ENCODE measurements at places on chromosomes 13 and 19. TPM values are rescaled to one million over a fixed set of nuclear protein-coding genes. Genes with fewer than 3 reads are reported as not detected.

Gene NLRP11
- not detected for total RNA-seq

GRCh38 chr13:75675421-75675820, 39.3 kb downstream of the LMO7 start:
- H3K27me3 ChIP-seq: no peaks in the 10 kb centered on the region
- H3K4me3 ChIP-seq: peak overlapping the region; percentile 79
- H3K36me3 ChIP-seq: peaks cover 10% of the 10 kb centered on the region
- H3K27ac ChIP-seq: peak overlapping the region; percentile 93
- DNase-seq: peak; percentile 20
- peaks cover 8% of the 10 kb centered on the region for H3K4me1 ChIP-seq

GRCh38 chr13:81048026-81048461, 707.1 kb upstream of the SPRY2 start:
- H3K36me3 ChIP-seq: no peaks in the 10 kb centered on the region
- H3K27ac ChIP-seq: no peak overlapping the region
- no peaks in the 10 kb centered on the region for H3K4me1 ChIP-seq
- no peak overlapping the region for H3K4me3 ChIP-seq
- peak; percentile 1 for DNase-seq

GRCh38 chr13:35139591-35139990, 197.5 kb downstream of the NBEA start:
- no peak overlapping the region for H3K27ac ChIP-seq
- no peaks in the 10 kb centered on the region for H3K36me3 ChIP-seq
- H3K4me3 ChIP-seq: no peak overlapping the region
- peak; percentile 23 for DNase-seq
- H3K27me3 ChIP-seq: no peaks in the 10 kb centered on the region

GRCh38 chr13:77930430-77930829, 11.8 kb upstream of the EDNRB start:
- no peak for DNase-seq
- H3K27me3 ChIP-seq: no peaks in the 10 kb centered on the region
- H3K27ac ChIP-seq: no peak overlapping the region
- no peaks in the 10 kb centered on the region for H3K36me3 ChIP-seq

DNA sequence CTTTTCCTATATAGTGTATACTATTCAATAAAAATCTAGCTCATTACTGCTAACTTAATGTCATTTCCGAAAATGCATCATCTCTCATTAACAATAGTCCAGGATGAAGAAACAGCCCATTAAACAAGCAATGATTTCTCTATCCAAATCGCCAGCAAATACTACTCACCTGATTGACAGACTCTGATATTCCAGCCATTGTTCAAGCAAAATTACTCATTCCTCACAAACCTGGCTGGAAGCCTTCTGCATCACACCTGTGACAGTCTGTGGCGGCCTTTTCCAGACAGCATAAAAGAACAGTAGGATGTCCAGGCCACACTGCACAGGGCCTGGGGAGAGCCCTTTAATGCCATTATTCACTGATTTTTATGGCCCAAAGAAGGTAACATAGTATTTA, 115.9 kb downstream of the ABCC4 start:
- no peak overlapping the region for H3K27ac ChIP-seq
- no peak overlapping the region for H3K4me3 ChIP-seq
- peaks cover 8% of the 10 kb centered on the region for H3K4me1 ChIP-seq
- no peaks in the 10 kb centered on the region for H3K27me3 ChIP-seq
- DNase-seq: peak; percentile 18
- peaks cover 5% of the 10 kb centered on the region for H3K36me3 ChIP-seq

- H3K36me3 ChIP-seq: no peaks in the 10 kb centered on the region
- DNase-seq: no peak
- no peaks in the 10 kb centered on the region for H3K4me1 ChIP-seq
- no peak overlapping the region for H3K4me3 ChIP-seq
- no peaks in the 10 kb centered on the region for H3K27me3 ChIP-seq
Observed at GRCh38 chr13:107721125-107721869, 494.0 kb downstream of the LIG4 start.

Measured in MCF 10A (cell line).